Left ventricle myocardium inferior (tissue), 1 donor: ENCODE measurements at places on chromosomes 4 and X. TPM values are rescaled to one million over a fixed set of nuclear protein-coding genes. Genes with fewer than 3 reads are reported as not detected.
A peak's percentile ranks its signal among the peaks of the same experiment; 100 is the strongest.

- DNase-seq = no peak
- no peaks in the 10 kb centered on the region for H3K4me1 ChIP-seq
- no peak overlapping the region for H3K27ac ChIP-seq
- no peak overlapping the region for H3K4me3 ChIP-seq
- H3K27me3 ChIP-seq = no peaks in the 10 kb centered on the region
These were observed 32.9 kb upstream of the OTUD4 start for GRCh38 chr4:145213245-145213644.

ZCCHC18 gene
- total RNA-seq = 0.99 TPM

DNA sequence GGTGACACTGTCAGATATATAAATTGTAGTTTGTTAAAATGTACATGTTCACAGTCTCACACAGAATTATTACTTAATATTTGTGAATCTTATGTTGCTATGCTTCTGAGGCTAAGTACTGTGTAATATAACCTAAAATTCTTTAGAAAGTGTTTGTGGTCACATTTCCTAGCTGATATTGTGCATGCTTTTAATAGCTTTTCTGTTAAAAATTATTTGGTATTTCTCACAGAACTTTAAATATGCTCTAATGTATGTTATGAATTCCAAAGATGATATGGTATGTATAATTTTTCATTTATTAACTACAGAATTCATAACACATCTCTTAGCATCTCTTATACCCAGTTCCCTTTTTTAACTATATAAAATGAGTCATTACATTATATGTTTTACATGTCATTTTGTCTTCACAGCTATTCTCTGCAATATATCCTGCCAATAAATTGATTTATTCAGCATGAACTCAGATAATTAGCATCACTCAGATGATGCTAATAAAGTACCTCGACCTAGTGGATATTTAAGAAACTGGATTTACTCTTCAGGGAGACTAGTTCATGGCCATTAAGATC lies 9.3 kb downstream of the PTPN13 start:
- H3K27ac ChIP-seq = no peak overlapping the region
- no peaks in the 10 kb centered on the region for H3K36me3 ChIP-seq
- no peak overlapping the region for H3K4me3 ChIP-seq
- no peaks in the 10 kb centered on the region for H3K4me1 ChIP-seq

GRCh38 chr4:163263606-163264005 lies 68.8 kb downstream of the NPY1R start:
- H3K27me3 ChIP-seq = no peaks in the 10 kb centered on the region
- no peak overlapping the region for H3K27ac ChIP-seq
- H3K36me3 ChIP-seq = no peaks in the 10 kb centered on the region
- no peaks in the 10 kb centered on the region for H3K4me1 ChIP-seq
- DNase-seq = no peak

DNA sequence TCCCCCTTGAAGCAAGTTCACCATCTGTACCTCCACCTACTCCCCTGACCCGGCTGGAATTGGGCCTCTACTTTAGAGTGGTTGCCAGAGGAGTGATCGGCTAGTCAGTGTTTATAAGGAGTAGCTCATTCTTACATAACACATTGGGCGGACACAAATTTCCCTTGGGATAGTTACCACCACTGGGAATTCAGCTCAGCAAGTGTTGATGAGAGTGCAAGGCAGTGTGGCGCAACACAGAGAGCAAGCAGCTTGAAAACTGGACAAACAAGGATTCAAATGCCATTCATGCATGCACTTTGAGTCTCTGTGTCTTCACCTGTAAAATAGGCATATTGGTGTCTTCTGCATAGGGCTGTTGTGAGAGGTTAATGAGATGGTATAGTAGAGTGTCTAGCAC lies 92.7 kb downstream of the STK32B start:
- no peak for DNase-seq
- no peak overlapping the region for H3K27ac ChIP-seq
- H3K4me1 ChIP-seq = no peaks in the 10 kb centered on the region
- peaks cover 20% of the 10 kb centered on the region for H3K27me3 ChIP-seq
- no peaks in the 10 kb centered on the region for H3K36me3 ChIP-seq

DNA sequence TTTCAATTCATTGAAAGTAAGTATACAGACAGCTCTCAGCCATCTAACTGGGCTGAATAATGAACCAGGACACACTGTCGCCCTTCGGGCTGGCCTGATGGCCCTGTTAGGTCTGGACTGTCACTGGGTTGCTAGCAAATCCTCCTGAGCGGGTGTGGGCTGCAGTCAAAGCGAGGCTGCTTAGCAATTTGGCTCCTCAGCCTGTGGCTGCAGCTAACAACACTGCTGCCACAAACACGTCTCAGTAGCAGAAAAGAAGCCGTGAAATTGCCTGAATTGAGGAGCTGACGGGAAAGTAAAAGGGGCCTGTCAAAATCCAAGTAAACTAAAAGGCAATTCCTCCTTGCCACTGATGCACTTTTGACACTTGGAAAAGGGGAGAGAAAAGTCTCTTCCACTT lies 72.8 kb downstream of the SMIM20 start:
- H3K4me1 ChIP-seq = peaks cover 11% of the 10 kb centered on the region
- no peaks in the 10 kb centered on the region for H3K36me3 ChIP-seq
- H3K27ac ChIP-seq = no peak overlapping the region
- no peaks in the 10 kb centered on the region for H3K27me3 ChIP-seq
- H3K4me3 ChIP-seq = no peak overlapping the region

DNA sequence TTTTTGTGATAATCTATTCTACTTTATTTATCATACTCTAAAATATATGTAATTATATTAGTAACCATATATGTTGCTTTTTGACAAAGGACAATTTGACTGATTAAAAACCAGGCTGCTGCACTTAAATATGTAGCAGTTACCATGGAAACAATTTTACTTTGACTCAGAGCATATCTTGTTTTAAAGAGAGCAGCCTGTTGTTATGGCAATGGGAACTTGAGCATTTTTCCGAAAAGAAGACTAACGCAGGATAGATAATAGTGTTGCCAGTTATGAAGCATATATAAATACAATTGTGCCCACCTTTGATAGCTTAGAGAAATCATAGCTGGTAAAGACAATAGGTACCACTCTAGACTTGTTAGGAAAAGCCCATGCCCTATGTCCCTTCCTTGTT lies 283.0 kb downstream of the GASK1B start:
- H3K27ac ChIP-seq = no peak overlapping the region
- no peaks in the 10 kb centered on the region for H3K36me3 ChIP-seq
- H3K27me3 ChIP-seq = no peaks in the 10 kb centered on the region
- no peak overlapping the region for H3K4me3 ChIP-seq

GRCh38 chr4:48195853-48196252 lies 61.8 kb upstream of the TXK start:
- H3K4me3 ChIP-seq = no peak overlapping the region
- no peaks in the 10 kb centered on the region for H3K36me3 ChIP-seq
- no peaks in the 10 kb centered on the region for H3K27me3 ChIP-seq
- no peak overlapping the region for H3K27ac ChIP-seq
- no peak for DNase-seq

C4orf51 gene
- not detected for total RNA-seq

GRCh38 chrX:20252381-20253231 lies 14.1 kb downstream of the RPS6KA3 start:
- peaks cover 8% of the 10 kb centered on the region for H3K4me1 ChIP-seq
- peak; percentile 45 for DNase-seq
- H3K4me3 ChIP-seq = no peak overlapping the region
- H3K36me3 ChIP-seq = no peaks in the 10 kb centered on the region

MTNR1A gene
- not detected for total RNA-seq

- peaks cover 15% of the 10 kb centered on the region for H3K4me1 ChIP-seq
- no peaks in the 10 kb centered on the region for H3K27me3 ChIP-seq
- DNase-seq = no peak
- H3K27ac ChIP-seq = no peak overlapping the region
These were observed 18.0 kb downstream of the C4orf33 start for GRCh38 chr4:129113919-129114318.

DNA sequence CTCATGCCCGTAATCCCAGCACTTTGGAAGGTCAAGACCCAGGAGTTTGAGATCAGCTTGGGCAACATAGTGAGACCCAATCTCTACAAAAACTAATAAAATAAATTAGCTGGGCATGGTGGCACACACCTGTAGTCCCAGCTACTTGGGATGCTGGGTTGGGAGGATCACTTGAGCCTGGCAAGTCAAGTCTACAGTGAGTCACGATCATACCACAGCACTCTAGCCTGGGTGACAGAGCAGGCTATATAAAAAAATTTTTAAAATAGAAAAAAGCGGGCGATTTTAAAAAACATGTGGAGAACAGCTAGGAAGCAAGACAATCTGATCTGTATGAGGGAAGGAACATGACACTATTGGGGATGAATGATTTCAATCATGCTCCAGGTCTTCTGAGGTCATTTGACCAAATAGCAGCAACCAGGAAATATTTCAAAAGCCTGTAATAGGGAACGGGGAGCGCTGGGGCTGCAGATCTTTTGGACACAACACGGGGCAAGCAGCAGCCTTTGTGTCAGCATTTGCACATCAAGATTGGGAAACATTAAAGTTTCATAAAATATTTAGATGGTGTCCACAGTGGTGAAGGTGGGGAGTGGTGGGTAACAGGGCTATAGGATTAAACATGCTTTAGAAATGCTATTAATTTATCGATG lies 48.3 kb upstream of the GUCY1A1 start:
- DNase-seq = no peak
- no peaks in the 10 kb centered on the region for H3K27me3 ChIP-seq
- no peak overlapping the region for H3K4me3 ChIP-seq
- H3K36me3 ChIP-seq = no peaks in the 10 kb centered on the region
- H3K4me1 ChIP-seq = peaks cover 23% of the 10 kb centered on the region
- peak overlapping the region; percentile 64 for H3K27ac ChIP-seq

GRCh38 chrX:19097553-19098283 lies 24.6 kb downstream of the ADGRG2 start:
- H3K4me3 ChIP-seq = no peak overlapping the region
- H3K36me3 ChIP-seq = no peaks in the 10 kb centered on the region
- no peak for DNase-seq
- H3K27me3 ChIP-seq = no peaks in the 10 kb centered on the region

GRCh38 chr4:139738846-139739613 lies 73.4 kb downstream of the MGST2 start:
- no peak for DNase-seq
- peaks cover 73% of the 10 kb centered on the region for H3K4me1 ChIP-seq
- H3K27me3 ChIP-seq = no peaks in the 10 kb centered on the region
- no peaks in the 10 kb centered on the region for H3K36me3 ChIP-seq
- H3K27ac ChIP-seq = peak overlapping the region; percentile 90
- no peak overlapping the region for H3K4me3 ChIP-seq

- H3K27ac ChIP-seq = no peak overlapping the region
- no peak overlapping the region for H3K4me3 ChIP-seq
- H3K4me1 ChIP-seq = peaks cover 9% of the 10 kb centered on the region
- no peak for DNase-seq
- peaks cover 41% of the 10 kb centered on the region for H3K27me3 ChIP-seq
- H3K36me3 ChIP-seq = no peaks in the 10 kb centered on the region
These were observed 144.1 kb upstream of the RBPJ start for GRCh38 chr4:26176598-26177149.

CFI gene
- total RNA-seq = 6.8 TPM

GRCh38 chr4:1187182-1187581 lies 14.8 kb upstream of the SPON2 start:
- H3K27ac ChIP-seq = no peak overlapping the region
- DNase-seq = no peak
- H3K36me3 ChIP-seq = no peaks in the 10 kb centered on the region
- H3K27me3 ChIP-seq = no peaks in the 10 kb centered on the region
- no peak overlapping the region for H3K4me3 ChIP-seq
- peaks cover 25% of the 10 kb centered on the region for H3K4me1 ChIP-seq

ERVMER34-1 gene
- 3.9 TPM for total RNA-seq

SRPX2 gene
- 7.5 TPM for total RNA-seq

XPNPEP2 gene
- 1.3 TPM for total RNA-seq

GRCh38 chrX:22746081-22746480 lies 253.7 kb upstream of the DDX53 start:
- no peak overlapping the region for H3K4me3 ChIP-seq
- H3K4me1 ChIP-seq = no peaks in the 10 kb centered on the region
- H3K36me3 ChIP-seq = no peaks in the 10 kb centered on the region
- H3K27ac ChIP-seq = no peak overlapping the region

- peaks cover 27% of the 10 kb centered on the region for H3K4me1 ChIP-seq
- no peak overlapping the region for H3K4me3 ChIP-seq
- no peak overlapping the region for H3K27ac ChIP-seq
- no peak for DNase-seq
- no peaks in the 10 kb centered on the region for H3K36me3 ChIP-seq
These were observed 358.4 kb downstream of the ARHGAP24 start for GRCh38 chr4:85833302-85833701.

- H3K36me3 ChIP-seq = no peaks in the 10 kb centered on the region
- no peak for DNase-seq
These were observed 418.8 kb upstream of the ZFP42 start for GRCh38 chr4:187576751-187577150.

- peaks cover 11% of the 10 kb centered on the region for H3K36me3 ChIP-seq
- peaks cover 12% of the 10 kb centered on the region for H3K4me1 ChIP-seq
- no peak for DNase-seq
- H3K4me3 ChIP-seq = no peak overlapping the region
- H3K27me3 ChIP-seq = no peaks in the 10 kb centered on the region
These were observed 60.5 kb downstream of the TBC1D14 start for GRCh38 chr4:6969826-6970800.
